ENCODE measurements at places on chromosomes 4 and X.

- no peak for DNase-seq
Observed at GRCh38 chr4:169189372-169189771, 81.4 kb downstream of the SH3RF1 start.

- no peak for DNase-seq
Observed at GRCh38 chr4:102759831-102760644, 730 bp downstream of the MANBA start.

- DNase-seq: no peak
Observed at GRCh38 chr4:84441758-84442377, 57.2 kb downstream of the NKX6-1 start.

- DNase-seq: no peak
Observed at GRCh38 chr4:8391972-8392371, 48.6 kb downstream of the ACOX3 start.

- no peak for DNase-seq
Observed at GRCh38 chr4:119746951-119747350, 118.3 kb upstream of the PDE5A start.

GRCh38 chr4:152643153-152644035, 36.4 kb downstream of the TMEM154 start:
- no peak for DNase-seq

DNA sequence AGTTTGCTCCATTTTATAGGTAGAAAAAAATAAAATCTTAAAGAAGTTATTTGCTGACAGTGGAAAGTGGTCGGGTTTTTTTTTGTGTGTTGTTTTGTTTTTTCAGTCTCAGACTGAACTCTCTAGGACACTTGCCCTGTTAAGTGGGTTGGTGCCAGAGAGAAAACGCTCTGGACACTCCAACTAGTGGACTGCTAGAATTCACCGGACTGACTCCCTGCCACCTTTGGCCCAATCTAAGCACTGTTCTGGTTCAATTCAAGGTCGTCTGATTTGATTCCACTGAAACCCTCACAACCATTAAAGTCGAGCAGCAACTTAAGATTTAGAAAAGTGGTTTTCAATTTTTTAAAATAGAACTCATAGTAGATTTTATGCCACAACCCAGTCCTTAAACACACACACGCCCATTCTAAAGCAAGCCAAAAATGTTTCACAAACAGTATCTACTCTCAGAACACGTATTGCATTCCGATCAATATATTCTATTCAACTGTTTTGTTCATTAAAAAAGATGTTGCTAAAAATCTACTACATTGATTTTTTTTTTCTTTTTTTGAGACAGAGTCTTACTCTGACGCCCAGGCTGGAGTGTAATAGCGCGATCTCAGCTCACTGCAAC, 27.3 kb downstream of the RWDD4 start:
- no peak for DNase-seq

- no peak for DNase-seq
Observed at GRCh38 chr4:184645904-184646610, 3.2 kb downstream of the CASP3 start.

All from activated CD4-positive, alpha-beta T cell treated with anti-CD3 and anti-CD28 coated beads, Interleukin-2, amount 50 U/mL, for 4 hours (primary cell).